ENCODE measurements at places on chromosomes 12 and 14.
A peak's percentile ranks its signal among the peaks of the same experiment; 100 is the strongest.

DNA sequence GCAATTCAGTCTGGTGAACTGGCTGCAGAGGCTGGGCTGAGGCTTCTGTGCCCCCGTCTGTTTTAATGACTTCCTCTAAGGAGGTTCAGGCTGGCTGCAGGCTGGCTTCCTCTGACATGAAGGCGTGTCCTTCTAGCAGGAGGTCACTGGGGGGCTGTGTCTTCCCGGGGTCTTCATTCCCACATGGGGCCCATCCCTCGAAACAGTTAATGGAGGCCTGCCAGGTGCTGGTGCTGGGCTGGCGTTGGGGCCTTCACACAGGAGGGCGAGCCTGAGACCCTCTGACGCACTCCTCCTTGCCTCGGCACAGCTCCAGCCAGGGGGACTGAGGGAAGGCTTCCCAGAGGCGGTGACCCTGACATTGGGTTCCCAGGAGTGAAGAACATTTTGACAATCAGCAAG lies 57.7 kb upstream of the DLK1 start:
- no peak for DNase-seq

GRCh38 chr14:56129933-56130332 lies 11.7 kb downstream of the PELI2 start:
- peak; percentile 80 for DNase-seq

GRCh38 chr12:53652366-53652765 lies 23.5 kb downstream of the ATP5MC2 start:
- DNase-seq, result no peak

DNA sequence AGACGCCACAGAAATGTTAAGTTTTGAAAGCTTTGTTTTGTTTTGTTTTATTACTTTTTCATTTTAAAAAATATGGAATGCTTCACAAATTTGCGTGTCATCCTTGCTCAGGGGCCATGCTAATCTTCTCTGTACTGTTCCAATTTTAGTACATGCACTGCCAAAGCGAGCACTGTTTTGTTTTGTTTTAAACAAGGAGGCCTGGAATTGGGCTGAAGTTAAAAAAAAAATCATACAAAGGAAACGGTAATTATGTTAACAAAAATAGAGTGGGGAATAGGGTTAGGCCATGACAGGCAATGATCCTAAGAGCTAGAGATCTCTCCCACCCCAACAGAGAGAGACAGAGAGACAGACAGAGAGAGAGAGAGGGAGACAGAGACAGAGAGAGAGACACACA lies 57.0 kb downstream of the ZFP36L1 start:
- DNase-seq, result no peak

DNA sequence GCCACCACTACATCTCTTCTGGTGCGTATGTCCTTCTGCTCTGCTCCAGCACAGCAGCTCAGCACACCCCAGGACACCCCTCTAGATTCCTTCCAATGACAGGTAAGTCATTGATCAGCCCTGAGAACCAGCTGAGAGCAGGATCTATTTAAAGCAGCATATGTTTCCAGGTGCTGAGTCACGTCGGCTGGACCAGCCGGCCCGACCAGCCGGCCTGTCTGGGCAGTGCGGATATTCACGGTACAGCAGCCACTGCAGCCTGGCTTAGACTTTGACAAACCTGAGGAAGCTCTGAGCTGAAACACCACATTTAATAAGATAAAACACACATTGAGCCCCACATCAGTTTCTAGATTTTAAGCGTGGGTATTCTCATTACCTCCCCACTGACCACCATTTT lies 31.8 kb upstream of the RPH3A start:
- no peak for DNase-seq

GRCh38 chr12:462936-463705 lies 3.4 kb downstream of the B4GALNT3 start:
- DNase-seq, result no peak

DNA sequence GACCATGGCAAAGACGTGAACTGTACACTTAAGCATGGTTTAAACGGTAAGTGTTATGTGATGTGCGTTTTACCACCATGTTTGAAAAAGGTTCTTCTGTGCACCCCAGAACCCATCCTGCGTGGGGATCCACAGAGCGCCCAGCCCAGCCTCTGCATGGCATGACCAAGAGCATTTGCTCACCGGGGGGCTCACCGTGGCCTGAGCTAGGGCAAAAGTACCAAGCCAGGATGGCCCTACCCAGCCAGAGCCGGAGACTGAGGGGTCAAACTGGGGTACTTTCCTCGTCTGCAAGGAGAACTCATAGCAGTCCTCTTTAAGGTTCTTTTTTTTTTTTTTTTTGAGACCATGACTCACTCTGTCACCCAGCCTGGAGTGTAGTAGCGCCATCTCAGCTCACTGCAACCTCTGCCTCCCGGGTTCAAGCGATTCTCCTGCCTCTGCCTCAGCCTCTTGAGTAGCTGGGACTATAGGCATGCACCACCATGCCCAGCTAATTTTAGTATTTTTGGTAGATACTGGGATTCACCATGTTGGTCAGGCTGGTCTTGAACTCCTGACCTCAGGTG lies 16.4 kb upstream of the ANKRD9 start:
- DNase-seq, result peak; percentile 35

- no peak for DNase-seq
Measured at GRCh38 chr12:65818454-65819382, 5.6 kb upstream of the HMGA2 start.

DNA sequence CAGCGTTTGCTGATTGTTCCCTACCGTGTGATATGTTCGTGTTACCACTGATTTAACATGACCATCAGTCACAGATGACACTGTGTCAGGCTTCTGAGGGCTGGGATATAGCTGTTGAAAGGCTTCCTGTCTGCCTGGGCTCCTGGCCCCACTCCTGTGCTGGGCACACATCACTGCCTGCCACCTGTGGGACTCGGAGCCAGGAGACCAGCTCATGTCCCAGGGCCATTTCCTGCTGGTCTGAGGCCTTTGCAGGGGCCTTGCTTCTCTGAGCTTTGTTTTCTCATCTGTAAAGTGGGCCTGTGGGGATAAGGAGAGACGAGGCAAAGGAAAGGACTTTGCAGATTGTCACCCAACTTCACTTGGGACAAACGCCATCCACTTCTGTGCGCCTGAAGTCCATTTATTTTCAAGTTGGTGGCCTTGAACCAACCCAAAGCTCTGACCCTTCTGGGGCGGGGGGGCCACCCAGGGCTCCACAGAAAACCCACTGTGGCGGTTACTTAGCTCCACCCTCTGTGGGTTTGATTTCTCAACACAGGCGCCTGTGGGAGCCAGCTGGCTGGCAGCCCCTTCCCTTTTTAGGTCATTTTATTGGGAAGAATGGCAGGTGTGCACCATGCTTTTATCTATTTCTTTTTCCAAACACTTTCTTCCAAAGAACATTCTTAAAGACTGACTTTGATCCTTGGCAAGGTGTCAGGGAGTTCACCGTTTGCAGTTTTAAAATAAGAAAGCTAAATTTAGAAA lies 54.1 kb downstream of the BEGAIN start:
- peak; percentile 90 for DNase-seq

- no peak for DNase-seq
Measured at GRCh38 chr14:94048691-94049624, 22.8 kb downstream of the OTUB2 start.

- DNase-seq, result no peak
Measured at GRCh38 chr14:51681411-51681810, 29.7 kb downstream of the FRMD6 start.

DNA sequence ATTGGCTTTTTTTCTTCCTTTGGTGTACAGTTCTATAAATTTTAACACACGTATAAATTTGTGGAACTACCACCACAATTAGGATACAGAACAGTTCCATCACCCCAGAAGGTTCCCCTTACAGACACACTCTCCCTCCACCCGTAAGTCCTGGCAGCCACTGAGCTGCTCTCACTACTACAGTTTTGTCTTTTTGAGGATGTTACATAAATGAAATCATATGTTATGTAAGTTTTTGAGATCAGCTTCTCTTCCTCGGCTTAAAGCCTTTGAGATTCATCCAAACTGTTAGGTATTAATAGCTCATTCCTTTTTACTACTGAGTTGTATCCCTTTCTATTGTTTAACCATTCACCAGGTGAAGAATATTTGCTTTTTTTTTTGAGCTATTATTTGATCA lies 74.3 kb upstream of the SLC24A4 start:
- DNase-seq, result peak; percentile 77

DNA sequence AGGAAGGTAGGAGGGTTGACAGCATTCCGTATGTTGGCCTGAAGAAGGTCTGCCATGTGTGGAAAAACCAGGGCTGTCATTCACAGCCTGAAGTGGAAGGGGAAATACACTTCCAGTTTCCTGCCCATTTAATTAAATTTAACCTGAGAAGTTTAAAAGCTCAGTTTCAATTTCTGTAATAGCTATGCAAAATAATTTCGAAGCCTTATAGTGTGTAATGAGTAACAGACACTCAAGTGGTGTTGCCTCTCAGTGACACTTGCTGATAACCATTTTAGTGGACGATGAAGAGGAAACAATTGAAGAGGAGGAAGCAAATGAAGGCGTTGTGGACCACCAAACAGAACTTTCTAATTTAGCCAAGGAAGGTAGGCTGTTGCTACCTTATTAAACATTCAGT lies 44.8 kb downstream of the EP400 start:
- no peak for DNase-seq

GRCh38 chr12:117702741-117703140 lies 266.0 kb downstream of the KSR2 start:
- DNase-seq, result no peak

DNA sequence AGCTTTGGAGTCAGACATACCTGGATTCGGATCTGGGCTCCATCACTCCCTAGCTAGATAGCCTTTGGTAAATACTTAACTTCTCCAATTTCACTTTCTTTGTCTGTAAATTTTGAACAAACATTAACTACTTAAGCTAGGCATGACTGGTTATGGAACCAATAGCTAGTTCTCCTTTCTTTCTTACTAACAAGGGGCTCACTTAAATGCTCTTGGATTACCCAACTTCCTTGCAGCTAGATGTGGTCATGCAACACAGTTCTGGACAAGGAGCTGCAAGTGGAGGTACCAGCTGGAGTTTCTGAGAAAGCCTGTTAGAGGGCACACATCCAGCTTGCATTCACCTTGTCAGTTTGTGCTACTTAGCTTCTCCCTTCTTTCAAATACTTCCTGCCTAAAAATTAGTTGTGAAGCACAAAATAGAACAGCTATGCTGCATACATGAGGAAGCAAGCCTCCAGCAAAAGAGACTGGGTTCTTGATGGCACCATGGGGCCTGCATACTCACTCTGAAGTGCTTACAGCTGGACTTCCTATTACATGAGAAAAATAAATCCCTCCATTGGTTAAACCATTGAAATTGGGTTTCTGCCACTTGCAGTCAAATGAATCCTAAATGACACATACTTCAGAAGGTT lies 210.1 kb upstream of the EEA1 start:
- peak; percentile 98 for DNase-seq

GRCh38 chr14:32354716-32355115 lies 25.6 kb downstream of the AKAP6 start:
- no peak for DNase-seq

DNA sequence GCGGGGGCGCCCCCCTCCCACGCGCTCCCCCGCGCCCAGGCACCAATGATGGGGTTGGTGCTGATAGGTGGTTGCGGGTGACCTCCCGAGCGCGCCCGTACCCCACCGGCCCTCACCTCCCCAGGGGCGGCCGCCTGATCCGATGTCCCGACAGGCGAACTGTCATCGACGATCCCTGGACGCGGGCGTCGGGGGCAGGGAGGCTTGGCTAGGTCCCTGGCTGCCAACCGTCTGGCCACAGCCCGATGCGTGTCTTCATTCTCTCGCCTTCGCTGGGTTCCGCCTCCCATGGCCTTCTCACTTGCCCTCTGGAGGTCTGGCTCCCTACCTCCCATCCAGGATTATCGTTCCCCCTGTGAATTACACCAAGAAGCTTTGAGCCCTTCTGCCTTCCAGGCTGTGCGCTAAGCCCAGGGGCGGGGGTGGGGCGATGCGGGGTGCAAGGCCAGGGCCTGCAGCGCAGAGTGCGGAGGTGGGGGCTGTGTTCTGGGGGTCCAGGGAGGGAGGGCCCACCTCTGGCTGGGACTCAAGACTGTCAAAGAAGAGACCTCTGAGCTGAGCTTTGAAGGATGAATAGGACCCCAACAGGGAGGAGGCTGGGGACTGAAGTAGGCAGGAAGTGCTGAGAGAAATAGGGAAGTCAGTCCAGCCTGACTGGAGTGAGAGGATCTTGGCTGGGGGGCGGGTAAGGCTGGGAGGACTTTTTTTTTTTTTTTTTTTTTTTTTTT lies 7.7 kb upstream of the RACGAP1 start:
- peak; percentile 80 for DNase-seq

GRCh38 chr14:67762051-67762450 lies 54.3 kb downstream of the ZFYVE26 start:
- no peak for DNase-seq

GRCh38 chr12:40583743-40584142 lies 108.5 kb upstream of the CNTN1 start:
- DNase-seq, result peak; percentile 8

- no peak for DNase-seq
Measured at GRCh38 chr12:131349397-131350127, 361.3 kb upstream of the SFSWAP start.

DNA sequence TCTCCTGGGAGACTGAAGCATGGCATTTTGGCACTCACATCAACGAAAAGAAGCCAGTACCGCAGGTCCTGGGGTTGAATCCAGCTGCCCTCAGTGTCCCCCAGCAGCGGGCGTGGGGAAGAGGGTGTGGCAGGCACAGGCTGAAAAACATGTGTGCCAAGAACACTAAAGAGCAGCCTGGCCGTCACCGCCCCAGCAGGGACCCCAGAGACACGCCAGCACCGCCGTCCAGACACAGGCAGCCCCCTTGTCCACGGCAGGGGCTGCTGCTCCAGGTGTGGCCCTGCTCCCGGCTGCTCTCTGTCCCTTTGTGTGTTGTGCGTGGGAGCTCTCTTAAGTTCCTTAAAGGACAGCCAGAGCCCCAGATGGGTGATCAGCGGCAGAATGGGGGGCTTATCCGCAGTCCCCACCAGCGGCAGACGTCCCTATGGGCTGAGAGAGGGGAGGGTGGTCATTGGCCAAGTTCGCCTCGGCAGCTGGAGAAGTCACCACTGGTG lies 556 bp downstream of the PHETA1 start:
- DNase-seq, result no peak

GRCh38 chr12:5251786-5252185 lies 180.1 kb upstream of the NTF3 start:
- DNase-seq, result no peak

GRCh38 chr14:50830932-50831725 lies at the start of gene NIN:
Gene NIN (minus strand): TSS chr14:50831162. CDS start chr14:50822056, 9,106 bp downstream.
- DNase-seq, result peak; percentile 59

GRCh38 chr14:53793790-53794505 lies 162.7 kb downstream of the BMP4 start:
- no peak for DNase-seq

- DNase-seq, result peak; percentile 61
Measured at GRCh38 chr12:47777741-47778558, 4.9 kb downstream of the SLC48A1 start.

GRCh38 chr12:44827832-44828438 lies 48.2 kb downstream of the NELL2 start:
- DNase-seq, result no peak

DNA sequence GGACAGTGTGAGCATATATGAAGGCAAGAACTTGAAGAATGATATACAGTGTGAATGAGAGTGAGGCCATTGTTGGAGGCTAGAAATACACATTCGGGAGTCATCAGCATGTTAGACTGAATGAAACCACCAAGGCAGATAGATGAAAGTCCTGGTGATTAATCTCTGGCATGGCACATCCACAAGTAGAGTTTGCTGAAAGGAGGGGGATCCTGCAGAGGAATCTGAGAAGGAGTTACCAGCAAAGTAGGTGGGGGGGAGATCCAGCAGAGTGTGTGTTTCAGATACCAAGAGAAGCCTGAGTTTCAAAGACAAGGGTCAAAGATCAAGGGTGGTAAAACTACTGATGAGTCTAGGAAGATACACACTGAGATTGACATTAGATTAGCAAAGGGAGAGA lies 426.7 kb upstream of the DCN start:
- no peak for DNase-seq

Data from MV-4-11 (cell line).